Left colon (tissue), 2 donors: ENCODE measurements at places on chromosomes 13 and 19. TPM values are rescaled to one million over a fixed set of nuclear protein-coding genes. Genes with fewer than 3 reads are reported as not detected.

DNA sequence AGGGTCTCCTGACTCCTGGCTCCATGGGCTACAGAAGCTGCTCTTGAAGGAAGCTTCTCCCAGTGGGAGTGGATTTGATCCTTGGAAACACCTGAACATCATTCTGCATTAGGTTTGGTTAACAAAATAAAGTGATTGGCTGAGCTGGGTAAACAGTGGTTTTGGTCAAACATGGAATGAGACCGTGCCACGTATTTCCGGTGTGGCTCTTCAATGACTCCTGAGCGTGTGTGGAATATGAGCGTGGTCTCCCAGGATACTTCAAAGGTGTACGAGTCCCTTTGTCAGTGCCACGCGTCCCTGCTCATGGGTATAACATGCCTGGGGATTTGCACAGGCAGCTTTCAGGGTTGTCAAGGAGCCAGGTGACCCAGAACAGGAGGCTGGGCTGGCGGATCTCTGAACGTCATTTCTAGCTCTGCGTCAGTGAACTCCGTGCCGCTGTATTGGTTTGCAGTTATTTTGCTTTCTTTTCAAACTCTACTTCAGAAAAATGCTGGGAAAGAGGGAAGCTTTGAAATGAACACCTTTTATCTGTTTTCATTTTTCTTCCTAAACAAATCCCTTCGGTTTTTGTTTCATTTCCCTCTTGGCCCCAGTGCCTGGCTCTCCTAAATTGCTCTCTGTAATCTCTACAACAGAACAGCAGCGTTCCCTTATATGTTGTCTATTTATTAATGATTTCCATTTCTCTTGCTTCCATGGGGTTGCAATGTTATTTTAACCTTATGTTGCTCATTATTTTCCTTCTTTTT, 26.3 kb upstream of the GJB6 start:
- DNase-seq = no peak

DNA sequence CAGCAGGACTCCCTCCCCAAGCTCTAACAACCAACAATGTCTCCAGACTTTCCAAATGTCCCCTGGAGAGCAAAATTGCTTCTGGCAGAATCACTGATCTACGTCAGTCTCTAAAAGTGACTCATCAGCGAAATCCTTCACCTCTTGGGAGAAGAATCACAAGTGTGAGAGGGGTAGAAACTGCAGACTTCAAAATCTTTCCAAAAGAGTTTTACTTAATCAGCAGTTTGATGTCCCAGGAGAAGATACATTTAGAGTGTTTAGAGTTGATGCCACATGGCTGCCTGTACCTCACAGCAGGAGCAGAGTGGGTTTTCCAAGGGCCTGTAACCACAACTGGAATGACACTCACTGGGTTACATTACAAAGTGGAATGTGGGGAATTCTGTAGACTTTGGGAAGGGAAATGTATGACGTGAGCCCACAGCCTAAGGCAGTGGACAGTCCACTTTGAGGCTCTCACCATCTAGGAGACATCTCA, 6.2 kb upstream of the CEACAM5 start:
- DNase-seq = no peak

The SIGLECL1 gene
- not detected for total RNA-seq

DNA sequence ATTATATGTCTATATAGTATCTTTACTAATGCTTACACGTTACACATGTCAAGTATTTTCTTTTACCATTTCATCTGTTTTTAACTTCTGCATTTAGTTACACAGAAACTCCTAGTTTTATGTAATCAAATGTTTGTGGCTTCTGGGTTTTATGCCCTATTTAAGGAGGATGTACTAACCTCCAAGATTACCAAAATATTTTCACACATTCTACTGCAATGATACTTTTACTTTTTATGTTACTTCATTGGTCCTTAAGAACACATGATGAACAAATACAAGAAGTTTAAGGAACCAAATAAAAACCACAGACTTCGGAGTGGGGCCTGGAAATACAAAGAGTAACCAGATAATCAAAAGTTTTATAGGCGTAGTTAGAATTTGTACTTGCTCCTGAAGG, 37.2 kb downstream of the ZC3H13 start:
- DNase-seq = no peak

The LYPD5 gene
- 0.70 TPM for total RNA-seq

DNA sequence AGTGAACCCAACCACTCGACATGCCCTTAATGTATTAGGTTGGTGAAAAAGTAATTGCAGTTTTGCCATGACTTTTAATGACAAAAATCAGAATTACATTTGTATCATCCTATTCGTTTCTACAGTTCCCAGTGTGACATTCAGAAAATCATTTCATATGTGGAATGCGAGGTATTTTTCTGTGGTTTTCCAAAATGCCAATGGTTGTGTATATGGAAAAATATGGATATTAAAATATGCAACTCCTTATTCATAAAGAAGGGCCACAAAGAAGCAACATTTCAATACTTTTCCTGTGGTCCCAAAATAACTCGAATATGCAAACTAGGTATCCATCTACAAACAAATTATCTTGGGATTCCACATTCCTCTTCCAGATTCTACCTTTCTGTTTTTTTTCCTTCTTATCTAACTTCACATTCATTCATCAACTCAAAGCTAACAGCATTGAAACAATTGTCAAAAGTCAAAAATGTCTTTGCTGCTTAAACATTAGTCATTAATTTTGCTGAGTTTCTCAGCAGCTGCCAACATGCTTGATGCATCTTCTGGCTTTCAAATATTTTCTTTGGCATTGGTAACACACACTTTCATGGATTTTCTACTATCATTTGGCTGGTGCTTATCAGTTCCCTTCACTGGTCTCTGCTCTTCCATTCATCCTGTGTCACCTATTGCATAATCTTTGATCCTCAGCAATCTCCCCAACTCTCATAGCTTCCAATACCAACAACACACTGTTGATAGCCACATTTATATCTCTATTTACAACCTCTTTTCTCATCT, 1445.4 kb downstream of the EFNB2 start:
- no peak for DNase-seq

The EXOSC5 gene
- 12.7 TPM for total RNA-seq

The MCF2L gene
- 86.9 TPM for total RNA-seq

DNA sequence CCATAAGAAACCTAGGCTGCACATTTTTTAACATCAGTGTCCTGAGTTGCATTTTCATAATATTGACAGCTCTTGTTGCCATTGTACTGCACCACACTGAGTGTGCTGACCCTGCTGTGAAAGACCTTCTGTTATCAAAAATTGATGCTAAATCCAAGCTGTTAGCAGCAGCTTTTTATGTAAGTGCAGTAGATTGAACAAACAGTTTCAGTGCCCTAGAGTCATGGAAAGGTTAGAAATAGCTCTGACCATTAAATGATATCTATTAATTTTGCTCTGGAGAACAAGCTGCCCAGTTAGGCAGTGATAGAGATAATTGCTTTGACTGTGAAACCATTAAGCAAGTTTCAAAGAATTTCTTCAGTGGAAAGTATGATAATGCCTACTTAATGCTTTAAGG, 1289.2 kb upstream of the PCDH20 start:
- no peak for DNase-seq

- no peak for DNase-seq
These were observed 35.6 kb downstream of the NDFIP2 start for GRCh38 chr13:79516595-79516994.

GRCh38 chr19:51799774-51800472, 5.0 kb downstream of the FPR3 start:
- no peak for DNase-seq

GRCh38 chr19:2270423-2271233, 11.3 kb downstream of the PEAK3 start:
- DNase-seq = peak; percentile 82

The CCDC169 gene
- 0.27 TPM for total RNA-seq

DNA sequence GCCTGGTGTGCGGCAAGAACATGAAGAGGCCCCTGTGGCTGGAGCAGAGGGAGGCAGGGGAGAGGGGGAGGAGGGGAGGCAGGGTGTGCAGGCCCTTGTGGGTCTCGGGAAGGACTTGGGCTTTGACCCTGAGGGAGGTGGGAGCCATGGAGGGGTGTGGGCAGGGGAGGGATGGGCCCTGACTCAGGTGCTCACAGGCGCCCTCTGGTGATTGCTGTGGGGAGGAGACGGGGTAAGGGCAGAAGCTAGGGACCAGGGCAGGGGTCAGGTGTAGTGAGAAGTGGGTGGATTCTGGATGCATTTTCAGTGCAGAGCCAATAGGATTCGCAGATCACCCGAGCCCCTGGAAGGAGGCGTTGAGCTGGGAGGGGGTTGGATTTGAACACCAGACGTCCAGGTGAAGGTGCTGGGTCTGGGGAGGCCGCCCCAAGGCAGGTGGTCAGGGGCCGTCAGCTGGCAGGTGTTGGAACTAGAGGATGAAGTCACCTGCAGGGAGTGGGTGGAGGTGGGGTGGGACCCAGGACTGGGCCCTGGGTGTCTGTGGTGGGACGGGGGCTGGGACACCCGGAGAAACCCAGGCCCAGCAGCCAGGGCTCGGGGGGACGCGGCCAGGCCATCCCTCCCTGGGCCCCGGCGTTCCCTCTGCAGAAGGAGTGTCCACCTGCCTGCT, 185.4 kb downstream of the KDM4B start:
- DNase-seq = no peak

The HNRNPM gene
- 99.8 TPM for total RNA-seq

DNA sequence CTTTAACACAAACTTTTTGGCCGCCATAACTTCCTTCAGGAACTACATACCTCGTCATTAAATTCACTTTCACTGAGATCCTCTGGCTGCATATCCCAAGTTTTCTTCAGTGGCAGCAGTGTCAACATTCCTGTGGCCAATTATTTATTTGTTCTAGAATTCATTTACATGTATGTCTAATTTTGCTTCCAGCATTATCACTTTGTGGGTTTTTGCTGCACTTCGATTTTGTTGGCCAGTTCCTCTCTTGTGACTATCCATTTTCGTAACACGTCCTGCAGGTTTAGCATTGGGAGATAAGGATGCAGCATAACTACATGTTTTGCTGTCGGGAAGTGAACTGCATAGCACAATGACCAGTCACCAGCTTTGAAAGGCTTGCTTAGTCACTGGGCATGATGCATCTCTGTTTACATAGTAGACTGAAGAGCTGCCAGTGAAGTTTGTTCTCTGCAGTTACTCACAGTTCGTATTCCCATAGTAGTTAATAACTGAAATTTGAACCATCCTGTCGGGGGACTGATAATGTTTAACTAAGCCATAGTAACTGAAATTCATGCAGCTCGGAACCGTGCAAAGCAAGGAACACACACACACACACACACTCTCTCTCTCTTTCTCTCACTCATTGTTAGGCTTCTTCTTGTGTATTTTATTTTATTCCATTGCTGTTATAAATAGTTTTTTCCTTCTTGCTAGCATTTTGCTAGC, 28.3 kb downstream of the ZNF507 start:
- no peak for DNase-seq

GRCh38 chr19:10079031-10079453, 7.1 kb upstream of the SHFL start:
- DNase-seq = no peak

DNA sequence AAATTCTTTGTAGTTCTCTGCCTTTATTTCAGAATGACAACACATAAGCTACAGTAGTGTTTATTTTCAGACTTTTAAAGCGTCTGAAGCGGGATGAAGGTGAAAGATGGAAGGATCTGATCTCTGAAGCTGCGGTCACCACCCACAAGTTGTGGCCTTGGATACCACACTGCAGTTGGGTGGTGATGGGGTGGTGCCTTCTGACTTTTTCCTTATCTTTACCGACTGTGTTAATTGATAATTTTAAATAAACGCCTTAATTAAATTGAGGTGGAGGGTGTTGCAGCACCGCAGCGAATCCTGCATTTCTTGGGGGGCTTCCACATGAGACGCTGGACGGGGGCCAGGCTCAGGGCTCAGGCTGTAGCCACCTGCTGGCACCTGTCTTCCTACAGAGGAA, 1.3 kb downstream of the TFDP1 start:
- DNase-seq = no peak

GRCh38 chr13:30027569-30028455, 177.4 kb upstream of the UBL3 start:
- DNase-seq = no peak

- DNase-seq = no peak
These were observed 10.9 kb upstream of the AKAP11 start for GRCh38 chr13:42260903-42261654.

DNA sequence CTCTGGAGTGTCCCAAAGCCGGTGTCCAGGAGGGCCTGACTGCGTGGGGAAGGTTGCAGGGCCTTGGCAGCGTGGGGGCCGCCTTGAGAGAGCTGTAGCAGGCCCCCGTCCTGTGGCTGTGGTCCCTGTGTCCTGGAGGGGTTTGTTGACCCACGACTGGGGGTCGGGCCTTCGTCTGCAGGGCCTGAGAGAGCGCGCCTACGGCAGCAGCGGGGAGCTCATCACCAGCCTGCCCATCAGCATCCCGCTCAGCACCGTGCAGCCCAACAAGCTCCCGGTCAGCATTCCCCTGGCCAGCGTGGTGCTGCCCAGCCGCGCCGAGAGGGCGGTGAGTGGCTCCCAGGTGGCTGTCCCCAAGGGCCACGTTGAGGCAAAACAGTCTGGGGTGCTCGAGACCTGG, 18.5 kb downstream of the PLEKHJ1 start:
- no peak for DNase-seq

DNA sequence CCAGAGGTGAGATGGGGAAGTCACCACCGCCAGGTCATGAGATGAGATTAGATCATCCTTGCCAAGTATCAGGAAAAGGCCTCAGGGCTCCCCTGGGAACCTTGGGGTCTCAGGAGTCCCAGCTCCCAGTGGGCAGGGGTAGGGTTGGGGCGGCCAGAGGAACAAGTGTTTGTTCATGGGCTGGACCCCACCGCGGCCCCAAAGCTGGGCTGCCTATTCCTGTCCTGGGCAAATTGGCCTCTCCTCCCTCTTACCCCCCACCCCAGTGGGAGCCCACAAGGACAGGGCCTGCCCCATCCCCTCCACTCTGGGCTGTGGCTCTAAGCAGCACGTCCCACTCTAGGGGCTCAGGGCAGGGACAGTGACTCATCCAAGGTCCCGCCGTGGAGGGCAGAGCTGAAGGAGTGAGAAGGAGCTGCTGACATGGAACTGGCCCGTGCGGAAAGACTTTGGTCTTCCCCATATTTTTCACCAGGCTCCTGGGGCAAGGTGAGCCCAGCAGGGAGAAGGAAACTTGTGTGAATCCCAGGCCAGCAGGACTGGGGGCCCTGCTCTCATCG, 4.0 kb upstream of the HCN2 start:
- DNase-seq = no peak

The ZIM2 gene
- not detected for total RNA-seq

The NOVA2 gene
- 0.79 TPM for total RNA-seq

DNA sequence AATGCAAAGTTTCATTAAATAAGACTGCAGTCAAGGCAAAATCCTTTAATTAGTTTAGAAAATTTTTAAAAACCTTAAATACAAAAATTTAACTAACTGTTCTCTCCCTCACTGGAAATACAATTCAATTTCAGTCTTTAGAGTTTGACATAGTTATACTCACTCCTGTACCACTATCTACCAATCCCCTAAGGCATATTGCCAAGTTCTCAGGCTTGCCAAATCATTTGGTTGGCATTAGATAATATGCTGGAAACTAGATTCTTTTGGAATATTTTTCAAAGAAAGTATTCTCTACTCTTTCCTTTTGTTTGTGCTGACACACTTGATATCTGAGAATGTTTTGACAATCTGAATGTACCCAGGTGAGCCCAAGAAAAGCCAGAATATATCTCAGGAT, 77.2 kb downstream of the TSC22D1 start:
- DNase-seq = no peak

GRCh38 chr19:40035996-40036395, 20.0 kb downstream of the ZNF780B start:
- DNase-seq = no peak
